ENCODE measurements at places on chromosomes 3 and 15. TPM values are rescaled to one million over a fixed set of nuclear protein-coding genes. Genes with fewer than 3 reads are reported as not detected.

SERINC4 gene
- not detected for total RNA-seq

NCBP2 gene
- 65.2 TPM for total RNA-seq

STRA6 gene
- not detected for total RNA-seq

MEGF11 gene
- total RNA-seq: 0.19 TPM

SGO1 gene
- 0.97 TPM for total RNA-seq

ACP3 gene
- 10.7 TPM for total RNA-seq

NAA80 gene
- 9.8 TPM for total RNA-seq

ZNF35 gene
- 7.0 TPM for total RNA-seq

ZNF197 gene
- total RNA-seq: 14.2 TPM

SEMA3G gene
- 1.9 TPM for total RNA-seq

GOLGA8S gene
- total RNA-seq: 0.22 TPM

ITIH1 gene
- total RNA-seq: not detected

GALNT15 gene
- 19.7 TPM for total RNA-seq

GAP43 gene
- not detected for total RNA-seq

STRIT1 gene
- total RNA-seq: not detected

KNG1 gene
- not detected for total RNA-seq

ABI3BP gene
- 30.1 TPM for total RNA-seq

FSD2 gene
- not detected for total RNA-seq

NUP210 gene
- total RNA-seq: 6.2 TPM

TPRG1 gene
- 2.8 TPM for total RNA-seq

SERPINI2 gene
- not detected for total RNA-seq

PPM1M gene
- 27.4 TPM for total RNA-seq

TMIE gene
- 0.99 TPM for total RNA-seq

GRAMD2A gene
- 0.55 TPM for total RNA-seq

FES gene
- total RNA-seq: 15.3 TPM

AGBL1 gene
- 0.06 TPM for total RNA-seq

RSRC1 gene
- 31.7 TPM for total RNA-seq

ALDH1A3 gene
- total RNA-seq: 165 TPM

B2M gene
- total RNA-seq: 4,098 TPM

FANCD2OS gene
- total RNA-seq: not detected

HIGD2B gene
- not detected for total RNA-seq
